ENCODE measurements at places on chromosomes 4 and X.

DNA sequence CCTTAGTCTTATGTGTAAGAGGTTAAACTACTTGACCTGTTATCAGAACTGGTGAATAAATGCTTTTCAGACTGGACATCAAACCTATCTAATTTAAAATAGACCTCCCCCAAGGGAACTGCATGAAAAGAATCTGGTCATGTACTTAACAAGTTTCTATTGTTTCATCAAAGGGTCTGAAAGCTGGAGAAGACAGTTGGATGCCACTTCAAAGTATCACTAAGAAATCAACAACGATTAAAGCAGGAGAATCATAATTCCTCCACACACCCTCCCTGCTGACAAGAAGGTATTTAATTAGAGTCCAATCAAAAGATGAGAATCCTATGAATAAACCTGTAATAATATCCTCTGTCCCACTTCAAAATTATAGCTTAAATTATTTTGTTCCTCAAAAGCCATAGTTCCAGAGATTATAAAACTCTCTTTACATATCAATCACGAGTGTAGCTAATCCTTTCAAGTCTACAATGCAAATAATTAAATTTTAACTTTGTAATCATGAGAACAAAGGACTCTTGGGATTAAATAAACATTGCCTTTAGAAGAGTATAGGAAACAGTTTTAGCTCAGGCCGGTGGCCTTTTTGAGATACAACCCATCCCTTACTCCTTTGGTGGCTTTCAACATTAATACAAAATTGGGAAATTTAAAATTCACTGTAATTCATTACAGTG is 35.1 kb downstream of the TSPAN5 start:
- no peak for DNase-seq

DNA sequence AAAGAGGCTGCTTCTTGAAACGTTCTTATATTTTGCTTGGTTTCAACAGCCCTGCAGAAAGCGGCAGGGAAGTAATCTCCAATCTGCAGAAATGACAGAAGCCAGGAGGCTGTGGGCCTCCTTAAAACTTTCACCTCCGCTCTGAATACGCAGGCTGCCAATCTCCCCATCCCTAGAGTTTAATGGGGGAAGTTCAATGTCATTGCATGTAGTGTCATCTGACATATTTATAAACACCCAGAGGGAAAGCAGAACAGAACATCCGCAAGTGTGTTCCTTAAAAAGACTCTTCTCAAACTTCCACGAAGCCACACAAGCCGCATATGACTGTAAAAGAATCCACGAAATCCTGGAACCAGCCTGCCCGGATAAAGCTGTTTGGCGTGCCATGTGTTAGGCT is 148.8 kb upstream of the TBL1X start:
- DNase-seq, result no peak

GRCh38 chrX:24364326-24364725 is 3.9 kb downstream of the SUPT20HL1 start:
- no peak for DNase-seq

DNA sequence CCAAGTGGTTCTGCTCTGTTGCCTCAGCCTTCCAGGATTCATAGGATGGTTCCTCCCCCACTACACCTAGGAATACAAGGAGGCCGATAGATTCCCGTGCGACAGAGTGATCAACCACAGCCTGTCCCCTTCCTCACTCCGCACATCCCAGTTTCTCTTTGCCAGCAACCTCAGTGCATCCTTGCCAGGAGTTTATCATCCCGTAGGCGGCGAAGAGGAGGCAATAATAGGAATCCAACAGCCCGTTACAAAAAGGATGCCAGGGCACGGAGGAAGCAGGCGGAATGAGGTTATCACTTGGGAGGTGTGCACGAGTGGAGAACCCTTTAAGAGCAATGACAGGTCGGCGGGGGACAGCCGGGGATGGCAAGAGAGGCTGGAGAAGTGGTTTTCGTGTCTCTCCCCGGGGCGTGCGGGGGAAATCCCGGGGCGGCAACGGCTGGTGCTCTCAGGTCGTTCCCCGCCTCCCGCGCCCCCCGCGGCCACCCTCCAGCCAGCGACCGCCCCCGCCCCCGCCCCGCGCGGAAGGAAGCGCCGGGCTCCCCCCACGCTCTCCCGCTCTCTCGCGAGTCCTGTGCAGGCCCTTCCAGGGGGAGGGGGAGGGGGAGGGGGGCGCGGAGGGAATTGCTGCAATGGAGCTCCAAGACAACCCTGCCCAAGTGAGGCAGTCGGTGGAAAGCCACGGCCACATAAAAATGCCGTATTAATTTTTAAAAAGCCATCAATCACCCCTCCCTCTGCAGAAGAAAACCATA is 1.6 kb downstream of the PPP3CA start:
- peak; percentile 23 for DNase-seq

- DNase-seq, result no peak
Measured at GRCh38 chr4:82680834-82681233, 117.8 kb downstream of the SCD5 start.

DNA sequence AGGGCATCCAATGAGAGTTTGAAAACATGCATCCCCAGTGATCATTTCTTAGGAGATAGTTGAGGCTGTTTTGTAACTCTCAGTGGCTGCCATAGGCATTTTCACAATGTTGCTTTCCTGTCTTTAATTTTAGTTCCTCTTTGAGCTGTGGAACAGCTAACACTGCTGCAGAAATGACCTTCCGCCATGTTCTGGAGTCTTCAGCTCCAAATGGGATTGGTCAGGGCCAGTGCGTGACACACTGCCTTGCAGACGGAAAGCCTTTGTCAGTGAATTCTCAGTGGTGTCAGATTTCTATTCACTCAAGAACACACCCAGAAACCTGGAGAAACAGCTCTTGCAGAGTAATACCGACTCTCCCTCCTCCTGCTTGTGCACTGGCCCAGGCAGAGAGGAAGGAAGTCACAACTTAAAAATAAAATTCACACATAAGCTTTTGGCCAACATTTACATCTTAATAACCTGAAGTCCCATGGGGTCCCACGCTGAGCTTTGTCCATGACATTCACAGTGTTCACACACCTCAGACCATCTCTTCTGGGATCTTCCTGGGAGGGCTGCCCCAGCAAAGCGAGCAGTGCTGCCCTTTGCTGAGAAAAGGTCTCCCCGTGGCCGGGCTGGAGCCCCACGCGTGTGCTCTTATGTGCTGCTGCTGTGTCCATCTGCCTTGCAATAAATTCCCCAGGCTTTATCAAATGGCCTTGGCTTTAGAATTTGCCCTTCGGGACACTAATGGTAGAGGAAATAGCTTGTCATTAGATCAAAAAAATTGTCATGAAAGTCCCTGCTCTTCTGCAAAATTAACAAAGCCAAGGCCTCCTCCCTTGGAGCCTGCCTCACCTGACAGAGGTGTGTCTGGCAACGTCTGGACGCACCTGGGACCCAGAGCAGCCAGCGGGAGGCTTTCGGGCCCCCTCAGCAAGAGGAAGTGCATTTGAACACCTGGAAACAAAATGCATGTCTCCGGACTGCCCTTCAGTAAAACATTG is 126.8 kb downstream of the IRF2 start:
- no peak for DNase-seq

GRCh38 chr4:129369361-129370010 is 273.5 kb downstream of the C4orf33 start:
- no peak for DNase-seq

GRCh38 chrX:77060572-77060971 is 386.6 kb upstream of the FGF16 start:
- no peak for DNase-seq

- no peak for DNase-seq
Measured at GRCh38 chr4:1793496-1793840, 375 bp downstream of the FGFR3 start.

- DNase-seq, result no peak
Measured at GRCh38 chrX:147351644-147352043, 537.1 kb upstream of the CXorf51A start.

- no peak for DNase-seq
Measured at GRCh38 chrX:96004386-96004785, 680.3 kb upstream of the DIAPH2 start.

DNA sequence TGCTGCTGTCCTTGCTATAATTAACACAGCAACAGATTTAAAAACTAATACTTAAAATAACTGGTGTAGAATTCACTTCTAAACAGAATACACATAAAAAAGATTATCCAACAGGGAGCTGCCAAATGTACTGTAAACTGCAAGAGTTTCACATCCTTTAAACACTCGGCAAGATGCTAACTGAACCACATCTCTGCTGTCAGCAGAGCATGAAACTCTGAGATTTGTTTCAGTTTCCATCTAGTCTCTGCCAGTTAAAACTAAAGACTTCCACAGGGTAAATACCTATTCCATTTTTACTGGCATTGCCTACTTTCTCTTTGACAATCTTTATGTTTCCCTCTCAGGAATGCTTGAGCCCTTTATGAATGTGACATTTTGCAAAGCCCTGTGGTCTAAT is 127.7 kb downstream of the SLC7A11 start:
- no peak for DNase-seq

- DNase-seq, result no peak
Measured at GRCh38 chrX:146863566-146863965, 49.0 kb upstream of the CXorf51A start.

DNA sequence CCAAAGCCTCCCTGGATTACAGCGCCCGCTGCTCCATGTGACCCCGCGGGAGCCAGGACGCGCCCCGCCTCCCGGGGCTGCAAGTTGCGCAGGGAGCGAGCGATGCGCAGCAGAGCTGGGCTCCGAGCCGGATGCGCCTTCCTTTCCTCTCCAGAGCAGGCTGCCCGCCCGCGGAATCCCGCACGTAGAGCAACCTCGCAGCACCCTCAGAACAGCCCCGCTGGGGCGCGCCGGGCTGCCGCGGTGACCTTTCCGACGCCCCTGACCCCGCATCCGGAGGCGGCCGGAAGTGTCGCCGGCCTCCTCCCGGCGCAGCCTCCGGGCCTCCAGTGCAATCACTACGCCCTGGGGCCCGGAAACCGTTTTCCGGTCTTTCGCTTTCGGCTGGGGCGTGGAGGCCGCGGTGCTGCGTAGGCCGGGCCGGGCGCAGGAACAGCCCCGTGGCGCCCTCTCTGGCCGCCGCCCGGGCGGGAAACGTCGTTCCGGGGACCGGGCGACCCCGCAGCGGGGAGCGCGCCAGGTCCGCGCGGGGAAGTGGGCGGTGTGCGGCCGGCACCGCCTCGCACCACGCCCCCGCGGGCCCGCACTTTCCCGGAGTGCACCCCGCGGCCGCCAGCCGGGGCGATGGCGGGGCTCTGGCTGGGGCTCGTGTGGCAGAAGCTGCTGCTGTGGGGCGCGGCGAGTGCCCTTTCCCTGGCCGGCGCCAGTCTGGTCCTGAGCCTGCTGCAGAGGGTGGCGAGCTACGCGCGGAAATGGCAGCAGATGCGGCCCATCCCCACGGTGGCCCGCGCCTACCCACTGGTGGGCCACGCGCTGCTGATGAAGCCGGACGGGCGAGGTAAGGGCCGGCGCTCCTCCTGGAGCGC is at the start of gene CYP4V2:
CYP4V2 (plus strand) TSS at position 368 of the 866 bp plus-strand sequence; CDS start at position 625, 257 bp downstream.
- DNase-seq, result peak; percentile 66

- DNase-seq, result no peak
Measured at GRCh38 chr4:155590796-155591585, 75.7 kb upstream of the GUCY1A1 start.

GRCh38 chrX:1472975-1473374 is 20.3 kb upstream of the ASMTL start:
- DNase-seq, result no peak

DNA sequence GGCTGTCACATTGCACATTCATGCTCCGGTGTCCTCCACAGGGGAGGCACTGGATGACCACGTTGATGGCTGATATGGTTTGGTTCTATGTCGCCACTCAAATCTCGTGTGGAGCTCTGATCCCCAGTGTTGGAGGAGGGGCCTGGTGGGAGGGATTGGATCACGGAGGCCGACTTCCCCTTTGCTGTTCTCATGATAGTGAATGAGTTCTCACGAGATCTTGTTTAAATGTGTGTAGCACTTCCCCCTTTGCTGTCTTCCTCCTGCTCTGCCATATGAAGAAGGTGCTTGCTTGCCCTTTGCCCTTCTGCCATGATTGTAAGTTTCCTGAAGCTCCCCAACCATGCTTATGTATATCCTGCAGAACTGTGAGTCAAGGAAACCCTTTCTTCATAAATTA is 22.3 kb upstream of the NAT8L start:
- DNase-seq, result no peak

- no peak for DNase-seq
Measured at GRCh38 chr4:140020457-140021361, 133.3 kb downstream of the MAML3 start.

GRCh38 chr4:3311489-3312171 is 18.8 kb downstream of the RGS12 start:
- DNase-seq, result no peak

DNA sequence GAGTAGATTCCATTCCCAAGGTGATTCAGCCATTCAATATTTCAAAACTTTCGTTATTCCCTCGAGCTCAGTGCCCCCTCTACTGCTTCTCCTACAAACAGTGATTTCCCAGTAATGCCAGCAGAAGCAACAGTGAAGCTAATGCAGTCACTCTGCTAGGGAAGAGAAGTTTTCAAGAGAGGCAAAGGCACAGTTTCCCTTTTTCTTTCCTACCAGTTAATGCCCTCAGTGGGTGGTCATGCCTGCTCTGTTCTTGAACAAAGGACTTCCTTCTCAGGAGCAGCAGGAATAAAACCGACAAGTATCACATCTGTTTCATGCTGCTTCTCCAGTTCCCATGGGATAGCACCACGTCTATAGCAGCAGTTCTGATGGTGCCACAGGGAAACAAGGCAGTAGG is 317.2 kb downstream of the TENM3 start:
- DNase-seq, result no peak

GRCh38 chrX:132463411-132463810 is 25.4 kb downstream of the MBNL3 start:
- no peak for DNase-seq

- no peak for DNase-seq
Measured at GRCh38 chr4:105923497-105924238, 28.4 kb downstream of the NPNT start.

GRCh38 chrX:103831342-103831802 is 685 bp downstream of the RAB9B start:
- no peak for DNase-seq

DNA sequence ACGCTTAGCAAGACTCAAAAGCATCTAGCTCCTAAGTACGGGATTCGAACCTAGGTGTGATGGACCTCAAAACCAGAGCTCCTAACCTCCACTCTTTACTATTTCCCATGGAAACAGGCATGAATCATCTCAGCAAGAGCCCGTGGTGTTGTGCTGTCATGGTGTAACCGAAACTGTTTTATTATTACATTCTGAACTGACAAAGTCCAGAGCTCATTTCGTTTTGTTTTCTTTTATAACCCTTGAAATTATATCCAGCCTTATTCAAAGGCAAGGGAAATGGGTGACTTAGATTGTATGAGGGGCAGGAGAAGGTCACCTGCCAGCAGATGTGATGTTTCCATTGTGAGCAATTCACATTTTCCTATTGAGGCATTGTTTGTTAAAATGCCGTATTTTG is 301.1 kb downstream of the FRMPD4 start:
- no peak for DNase-seq

GRCh38 chr4:184647266-184648053 is 1.8 kb downstream of the CASP3 start:
- DNase-seq, result no peak

GRCh38 chr4:4254666-4255065 is 6.6 kb upstream of the TMEM128 start:
- no peak for DNase-seq
